ENCODE measurements at places on chromosomes 3 and 15.

- no peak for DNase-seq
Observed at GRCh38 chr3:72957297-72957696, 39.3 kb upstream of the PPP4R2 start.

- no peak for DNase-seq
Observed at GRCh38 chr15:77060546-77060945, 10.4 kb downstream of the TSPAN3 start.

DNA sequence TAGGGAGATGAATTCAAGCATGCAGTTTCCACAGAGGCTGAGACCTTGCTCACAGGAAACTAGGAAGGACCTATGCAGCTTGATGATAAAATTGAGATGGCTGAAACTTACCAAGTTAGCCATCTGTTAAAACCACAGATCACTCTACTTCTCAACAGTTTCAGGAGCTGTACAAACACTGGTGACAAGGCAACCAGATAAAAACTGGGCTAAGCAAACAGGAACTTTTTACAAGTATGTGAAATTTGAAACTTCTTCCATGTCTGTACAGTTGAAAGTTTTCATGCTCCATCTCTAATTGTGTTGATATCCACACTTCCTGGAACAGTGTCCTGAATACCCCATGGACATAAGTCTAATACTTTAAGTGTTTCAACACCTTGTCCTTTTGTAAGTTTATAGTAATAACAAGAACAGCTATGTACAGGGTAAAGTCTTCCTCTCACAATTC, 78.2 kb downstream of the FAIM start:
- no peak for DNase-seq

DNA sequence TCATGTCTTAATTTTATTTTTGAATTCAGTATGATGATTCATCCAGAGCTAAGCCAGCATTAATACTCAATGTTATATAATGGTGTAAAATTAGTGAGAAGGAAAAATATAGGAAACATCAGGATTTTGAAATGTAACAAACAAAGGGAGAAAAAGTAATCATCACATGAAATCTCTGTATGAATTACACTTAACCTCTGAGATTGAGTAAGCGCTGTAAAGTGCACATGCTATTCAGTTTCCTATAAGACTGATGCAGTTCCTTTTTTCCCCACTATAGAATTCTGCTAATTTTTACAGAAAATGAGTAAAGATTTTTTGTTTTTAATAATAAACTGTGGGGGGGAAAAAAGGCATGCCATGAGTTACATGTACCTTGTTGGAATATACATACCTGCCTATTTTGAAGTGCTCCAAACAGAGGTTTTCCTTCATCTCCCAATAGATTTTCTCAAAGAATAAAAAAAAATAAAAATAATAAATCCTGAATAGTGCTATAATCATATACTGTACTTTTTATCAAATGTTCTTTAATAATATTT, 64.0 kb upstream of the TTBK2 start:
- no peak for DNase-seq

GRCh38 chr3:63984391-63984790, 38.9 kb downstream of the PSMD6 start:
- no peak for DNase-seq

DNA sequence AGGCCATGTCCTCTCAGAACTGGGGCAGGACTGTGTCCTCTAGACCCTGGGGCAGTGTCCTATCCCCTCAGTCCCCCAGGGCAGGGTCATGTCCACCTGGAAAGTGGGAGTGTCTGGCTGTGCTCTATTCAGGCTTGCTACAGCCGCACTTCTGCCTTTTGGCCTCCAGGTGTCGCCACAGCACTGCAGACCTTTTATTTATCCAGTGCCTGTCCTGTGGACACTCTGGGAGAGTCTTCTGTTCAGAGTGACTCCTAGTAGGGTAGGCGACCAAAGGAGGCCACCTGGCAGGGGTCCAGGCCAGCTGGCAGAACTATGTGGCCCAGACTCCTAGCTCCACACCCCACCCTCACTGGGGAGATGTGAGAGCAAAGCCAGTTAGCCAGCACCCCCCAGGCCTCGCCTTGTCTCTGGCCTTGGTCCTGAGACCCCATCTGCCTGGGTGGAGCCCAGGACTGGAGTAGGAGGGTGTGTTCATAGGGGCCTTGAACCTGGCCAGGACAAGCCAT, 3.9 kb downstream of the TMIE start:
- peak; percentile 71 for DNase-seq

GRCh38 chr3:58000306-58001085, 7.7 kb upstream of the FLNB start:
- DNase-seq: no peak

- peak; percentile 28 for DNase-seq
Observed at GRCh38 chr3:172808969-172809546, 58.5 kb downstream of the ECT2 start.

DNA sequence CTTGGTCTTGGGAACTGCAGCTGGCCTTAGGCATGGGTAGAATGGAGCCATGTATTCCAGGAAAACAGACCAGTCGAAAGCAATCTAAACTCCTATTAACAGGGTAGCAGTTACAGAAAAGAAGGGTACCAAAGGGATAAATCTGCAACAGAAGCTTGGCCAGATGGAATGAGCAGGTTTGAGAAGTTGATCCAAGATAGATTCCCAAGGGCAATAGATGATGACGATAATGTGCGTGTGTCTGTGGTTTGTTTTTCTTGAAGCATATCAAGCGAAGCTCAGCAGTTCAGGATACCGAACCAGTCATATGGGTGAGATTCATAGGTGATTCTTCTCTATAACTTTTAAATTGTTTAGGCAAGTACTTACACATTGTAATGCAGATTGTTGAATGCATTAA, 203.8 kb upstream of the SEMA6D start:
- no peak for DNase-seq

All from CD4-positive, alpha-beta T cell treated with Interleukin-2 at 100 ng/mL for 4 hours (primary cell).